ENCODE measurements at places on chromosomes 3 and 15. TPM values are rescaled to one million over a fixed set of nuclear protein-coding genes. Genes with fewer than 3 reads are reported as not detected.

DNA sequence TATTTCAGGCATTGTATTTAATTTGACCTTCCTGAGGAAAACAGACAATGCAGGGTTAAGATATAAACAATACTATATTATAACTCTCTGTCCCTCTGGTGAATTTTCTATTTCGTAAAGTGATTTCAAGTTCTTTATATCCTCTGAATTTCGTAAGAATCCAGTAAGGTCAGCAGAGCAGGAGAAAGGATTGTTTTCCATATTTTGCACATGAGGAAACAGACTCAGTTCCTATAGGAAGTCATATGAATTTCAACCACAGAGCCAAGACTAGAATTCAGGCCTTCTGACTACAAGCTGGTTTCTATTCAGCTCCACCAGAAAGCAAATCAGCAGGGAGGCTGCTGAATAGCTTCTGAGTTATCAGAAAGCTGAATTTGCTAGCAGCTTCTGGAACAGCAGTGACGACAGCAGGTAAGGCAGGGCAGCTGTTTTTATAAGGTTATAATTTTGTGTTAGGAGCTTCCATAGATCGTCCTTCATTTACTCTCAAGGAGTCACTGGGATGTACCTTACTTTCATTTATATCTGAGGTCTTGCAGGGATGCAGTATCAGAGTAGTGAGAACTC lies 11.1 kb upstream of the PLAAT1 start:
- no peak for DNase-seq

GRCh38 chr15:77358545-77359240 lies 61.2 kb downstream of the PEAK1 start:
- DNase-seq, result no peak

DNA sequence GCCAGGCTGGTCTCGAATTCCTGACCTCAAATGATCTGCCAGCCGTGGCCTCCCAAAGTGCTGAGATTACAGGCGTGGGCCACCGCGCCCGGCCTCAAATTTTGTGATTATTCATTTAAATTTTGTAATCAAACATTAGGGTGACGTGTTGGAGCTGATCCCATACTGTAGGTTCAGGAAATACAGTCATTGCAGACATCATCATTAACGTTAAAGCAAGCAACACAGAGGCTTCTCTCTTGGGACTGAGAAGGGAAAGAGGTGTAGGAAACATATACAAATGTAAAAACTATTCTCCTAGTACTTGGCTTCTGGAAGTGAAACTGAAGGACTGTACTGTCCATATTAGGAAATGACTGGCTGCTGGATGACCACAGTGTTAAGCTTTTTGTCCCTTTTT lies 11.1 kb upstream of the ARID3B start:
- no peak for DNase-seq

The GXYLT2 gene
- 2.8 TPM for total RNA-seq

DNA sequence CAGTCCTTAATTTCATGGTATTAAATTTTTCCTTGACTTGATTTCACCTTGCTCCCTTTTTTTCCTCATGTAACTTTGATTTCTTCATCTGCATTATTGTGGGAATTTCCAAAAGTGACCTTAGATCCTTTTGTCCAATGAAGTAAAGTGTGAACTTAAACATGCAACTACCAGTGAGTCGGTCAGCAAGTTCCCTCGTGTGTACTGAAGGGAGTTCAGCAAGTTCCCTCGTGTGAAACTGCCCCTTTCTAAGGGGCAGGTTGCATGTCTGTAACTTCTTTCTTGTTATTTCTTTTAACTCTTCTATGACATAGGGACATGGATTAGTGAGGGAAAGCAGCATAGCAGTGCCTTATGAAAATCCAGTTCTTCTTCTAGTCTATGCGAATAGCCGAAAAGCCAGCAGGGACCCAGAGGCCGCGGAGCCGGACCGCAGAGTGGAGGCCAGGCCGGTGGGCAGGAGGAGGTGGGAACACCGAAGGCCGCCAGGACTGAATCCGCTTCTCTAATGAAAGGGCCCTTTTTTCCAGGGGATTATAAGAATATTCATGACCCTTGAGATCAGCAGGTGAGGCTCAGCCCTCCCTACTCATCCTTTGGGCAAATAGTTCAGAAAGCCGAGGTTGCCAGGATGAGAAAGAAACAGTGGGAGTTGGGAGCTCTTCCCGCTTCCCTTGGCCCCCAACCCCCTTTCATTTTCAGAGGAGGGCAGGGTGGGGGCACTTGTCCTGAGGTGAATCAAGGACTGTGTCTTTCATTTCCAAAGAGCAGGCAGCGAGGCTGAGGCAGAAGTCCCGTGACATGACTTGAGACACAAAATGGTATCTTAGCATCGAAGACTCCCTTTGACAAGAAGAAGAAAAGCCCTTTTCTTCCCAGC lies 117.5 kb downstream of the OPA1 start:
- no peak for DNase-seq

- no peak for DNase-seq
These were observed 47.2 kb upstream of the KLF13 start for GRCh38 chr15:31279221-31280045.
